Stimulated activated CD4-positive, alpha-beta T cell treated with anti-CD3 and anti-CD28 coated beads, Interleukin-2, amount 100 ng/mL, for 4 hours (primary cell): ENCODE measurements at places on chromosomes 4 and X.

DNA sequence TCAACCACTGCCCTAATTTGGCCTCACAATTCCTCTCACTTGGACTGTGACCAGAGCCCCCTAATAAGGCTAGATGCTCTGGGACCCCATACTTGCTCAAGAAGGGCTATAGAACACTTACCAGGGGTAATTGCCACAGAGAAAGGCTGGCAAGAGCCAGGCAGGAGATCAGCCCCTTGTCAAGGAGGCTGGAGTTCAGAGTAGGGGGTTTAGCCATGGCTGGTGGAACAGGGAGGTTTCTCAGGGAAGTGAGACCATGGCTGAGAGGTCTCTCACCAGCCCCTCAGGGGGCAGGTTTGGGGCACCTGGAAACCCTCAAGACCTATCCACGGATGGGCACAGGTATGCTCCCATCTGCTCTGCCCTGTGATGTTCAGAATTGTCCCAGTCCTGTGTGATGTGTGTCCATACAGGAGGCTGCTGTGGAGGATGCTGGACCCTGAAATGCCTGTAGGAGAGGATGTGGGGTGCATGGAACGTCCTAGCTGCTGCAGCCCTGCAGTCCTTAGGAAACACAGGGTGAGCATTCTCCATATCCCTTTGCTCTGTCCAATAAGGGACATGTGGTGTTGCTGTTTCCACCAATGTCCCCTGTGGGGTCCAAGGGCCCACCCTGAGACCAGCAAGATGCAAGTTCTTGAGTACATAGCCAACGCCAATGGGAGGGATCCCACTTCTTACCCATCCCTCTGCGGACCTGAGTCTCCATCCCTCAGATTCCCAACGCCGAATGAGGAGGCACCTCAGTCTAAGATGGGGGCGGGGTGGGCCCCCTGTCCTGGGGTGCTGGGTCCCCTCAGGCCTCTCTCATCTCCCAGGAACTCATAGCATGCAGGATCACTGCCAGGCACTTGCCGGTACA lies 16.4 kb upstream of the HSFX1 start:
- DNase-seq, result no peak

GRCh38 chrX:38803588-38804431 lies 2.6 kb downstream of the MID1IP1 start:
- DNase-seq, result no peak

DNA sequence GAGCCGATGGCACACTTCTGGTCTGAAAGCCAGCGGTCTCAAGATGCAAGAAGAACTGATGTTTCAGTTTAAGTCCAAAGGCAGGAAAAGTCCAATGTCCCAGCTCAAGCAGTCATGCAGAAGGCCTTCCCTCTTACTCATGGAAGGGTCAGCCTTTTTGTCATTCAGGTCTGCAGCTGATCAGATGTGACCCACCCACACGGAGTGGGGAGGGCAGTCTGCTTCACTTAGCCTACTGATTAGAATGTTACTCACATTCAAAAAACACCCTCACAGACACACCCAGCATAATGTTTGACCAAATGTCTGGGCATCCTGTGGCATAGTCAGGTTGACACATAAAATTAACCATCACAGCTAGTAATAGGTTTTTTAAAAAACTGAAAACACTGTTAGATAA lies 6.6 kb downstream of the HCCS start:
- DNase-seq, result no peak

DNA sequence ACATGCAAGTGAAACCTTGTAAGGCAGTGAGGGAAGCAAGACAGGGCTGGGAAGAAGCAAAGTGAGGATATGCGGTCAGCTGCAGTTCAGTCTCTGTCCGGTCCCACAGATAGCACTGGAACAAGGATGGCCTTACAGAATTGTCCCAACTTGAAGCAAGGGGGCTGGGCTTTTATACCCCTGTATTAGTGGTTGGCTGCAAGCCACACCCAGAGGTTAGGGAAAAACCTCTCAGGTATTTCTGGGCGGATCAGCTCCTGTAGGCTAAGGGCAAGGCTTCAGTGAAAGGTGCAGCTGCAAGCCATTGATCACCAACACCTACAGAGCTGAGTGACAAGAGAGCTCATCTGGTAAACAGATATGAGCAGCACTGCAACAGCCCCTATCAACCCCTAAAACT lies 89.0 kb downstream of the KDR start:
- DNase-seq, result no peak

GRCh38 chr4:2799224-2799911 lies 6.5 kb downstream of the SH3BP2 start:
- DNase-seq, result no peak

GRCh38 chrX:39931529-39932282 lies 166.1 kb downstream of the BCOR start:
- DNase-seq, result no peak

DNA sequence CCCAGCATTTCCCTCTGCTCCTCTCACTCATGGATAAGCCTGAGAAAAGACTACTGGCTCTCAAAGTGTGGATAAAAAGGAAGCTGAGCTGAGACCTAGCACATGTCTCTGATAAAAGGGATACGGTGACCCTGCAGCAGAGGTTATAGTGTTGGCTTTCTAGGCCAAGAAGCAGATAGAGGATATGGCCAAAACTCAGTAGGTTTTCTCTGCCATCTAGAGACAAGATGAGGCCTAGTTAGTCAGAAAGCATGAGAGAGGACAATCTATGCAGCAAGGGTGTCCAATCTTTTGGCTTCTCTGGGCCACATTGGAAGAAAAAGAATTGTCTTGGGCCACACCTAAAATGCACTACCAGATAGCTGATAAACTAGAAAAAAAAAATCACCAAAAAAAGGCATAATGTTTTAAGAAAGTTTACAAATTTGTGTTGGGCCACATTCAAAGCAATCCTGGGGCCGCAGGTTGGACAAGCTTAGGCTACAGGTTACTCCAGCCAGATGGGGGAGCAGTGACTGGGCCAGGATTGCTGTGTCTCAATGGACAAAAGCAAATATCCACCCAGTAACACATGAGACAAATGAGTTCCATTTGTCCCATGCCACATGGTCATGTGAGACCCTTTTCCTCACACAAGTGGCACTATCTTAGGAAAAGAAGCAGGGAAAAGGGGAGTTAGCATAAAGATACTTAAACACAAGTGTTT lies 411.4 kb downstream of the INPP4B start:
- no peak for DNase-seq

DNA sequence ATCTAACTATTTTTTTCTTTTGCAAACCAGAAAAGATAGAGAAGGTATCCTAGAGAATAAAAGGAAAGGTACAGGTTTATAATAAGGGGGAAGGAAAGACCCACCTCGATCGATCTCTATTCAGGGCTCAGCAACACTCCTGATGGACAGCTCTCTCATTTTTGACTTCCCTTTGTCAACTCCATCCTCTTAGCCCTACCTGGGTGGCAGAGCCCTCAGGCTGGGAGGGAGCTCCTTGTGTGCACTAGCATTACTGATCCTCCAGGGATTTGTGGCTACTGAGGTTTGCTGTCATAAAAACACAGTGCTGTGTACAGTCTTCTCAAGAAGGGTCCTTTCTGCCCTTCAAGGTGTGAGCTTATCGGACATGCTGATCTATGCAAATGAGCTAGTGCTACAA lies 111.0 kb downstream of the MID1 start:
- DNase-seq, result no peak

DNA sequence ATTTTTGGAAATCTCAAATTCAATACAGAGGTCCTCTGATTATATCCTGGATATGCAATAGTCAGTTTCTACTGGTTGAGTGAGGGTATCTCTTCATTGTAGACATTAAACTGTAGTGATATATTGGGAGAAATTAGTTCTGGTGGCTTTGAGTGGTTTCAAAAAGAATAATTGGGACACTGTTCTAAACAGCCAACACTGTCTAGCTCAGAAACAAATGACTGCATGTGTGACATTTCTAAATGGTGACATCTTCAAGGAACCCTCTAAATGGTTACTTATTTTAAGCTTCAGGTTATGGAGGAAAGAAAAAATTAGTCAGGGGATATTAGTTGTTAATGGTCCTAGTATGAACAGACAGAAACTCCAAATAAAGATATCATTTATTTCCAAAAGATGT lies 186.2 kb downstream of the LARP7 start:
- no peak for DNase-seq

GRCh38 chrX:15600745-15601144 lies at the start of gene ACE2:
TSS of gene ACE2 (minus strand) at chrX:15600960. CDS start at chrX:15600911, 49 bp downstream.
- no peak for DNase-seq

DNA sequence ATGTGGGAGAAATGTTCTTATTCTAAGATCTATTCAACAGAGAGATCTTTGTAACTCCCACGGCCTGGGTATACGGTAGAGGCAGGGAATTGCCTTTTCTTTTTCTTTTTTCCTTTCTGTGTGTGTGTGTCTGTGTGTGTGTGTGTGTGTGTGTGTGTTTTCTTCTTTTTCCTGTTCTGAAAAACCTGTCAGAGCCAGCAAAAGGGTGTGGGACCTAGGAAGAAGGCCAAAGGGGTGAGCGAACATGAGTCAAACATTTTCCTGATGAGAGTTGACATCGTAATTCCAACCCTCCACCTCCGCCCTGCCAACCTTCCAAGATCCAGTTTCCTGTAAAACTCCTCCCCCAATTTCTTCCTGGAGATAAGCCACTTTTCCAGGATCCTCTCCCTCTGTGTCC lies 2.8 kb upstream of the CHIC2 start:
- no peak for DNase-seq

DNA sequence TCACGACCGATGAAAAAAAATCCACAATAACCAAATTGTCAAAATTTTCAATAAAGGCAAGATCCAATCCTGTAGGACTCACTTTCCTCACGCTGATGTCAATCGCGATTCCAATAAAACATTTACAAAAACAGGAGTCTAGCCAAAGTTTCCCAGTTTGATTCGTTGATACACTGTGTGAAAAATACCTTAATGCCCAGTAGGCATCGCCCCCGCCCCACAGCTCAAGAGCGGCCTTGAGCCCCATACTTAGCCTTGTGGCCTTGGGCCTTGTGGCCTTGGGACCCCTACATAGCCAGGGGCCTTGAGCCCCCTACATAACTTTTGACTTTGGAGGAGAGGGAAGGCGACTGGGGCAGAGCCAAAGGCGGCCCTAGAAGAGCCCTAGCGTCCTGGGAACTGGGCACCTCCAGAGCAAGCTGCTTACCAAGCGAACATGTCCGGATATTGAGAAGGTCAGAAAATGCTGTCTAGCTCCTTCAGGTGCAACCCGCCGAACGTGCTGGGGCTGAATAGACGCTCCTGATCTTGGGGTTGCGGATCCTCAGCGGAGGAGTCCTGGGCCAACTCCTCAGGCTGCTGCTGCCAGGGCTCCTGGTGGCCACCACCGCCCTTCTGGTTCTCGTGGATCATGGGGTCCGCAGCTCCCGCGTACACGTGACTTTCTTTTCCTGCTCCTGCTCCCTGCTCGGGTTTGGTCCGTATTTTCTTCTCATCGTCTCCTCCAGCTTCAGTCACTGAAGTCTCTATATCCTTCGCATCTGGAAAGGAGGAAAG lies 62.9 kb downstream of the RHOXF2B start:
- DNase-seq, result no peak

DNA sequence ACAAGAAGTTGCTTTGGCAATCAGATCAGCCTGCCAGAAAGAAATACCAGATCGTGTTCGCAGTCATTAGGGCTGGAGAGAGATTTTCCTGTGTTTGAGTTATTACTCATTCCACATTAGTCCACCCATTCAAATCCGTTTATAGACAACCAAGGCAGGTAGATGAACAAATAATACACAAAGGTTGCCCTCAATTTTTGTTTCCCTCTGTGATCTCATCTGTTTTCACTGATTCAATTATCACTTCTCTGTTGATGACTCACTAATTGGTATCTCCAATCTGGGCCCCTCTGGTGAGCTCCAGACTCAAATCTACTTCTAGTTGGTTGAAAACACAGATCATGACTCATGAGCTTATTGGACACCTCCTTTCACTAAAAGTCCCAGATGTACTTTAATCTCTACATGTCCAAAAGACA lies 54.5 kb downstream of the CHM start:
- no peak for DNase-seq

GRCh38 chr4:169198167-169198566 lies 72.6 kb downstream of the SH3RF1 start:
- DNase-seq, result no peak

DNA sequence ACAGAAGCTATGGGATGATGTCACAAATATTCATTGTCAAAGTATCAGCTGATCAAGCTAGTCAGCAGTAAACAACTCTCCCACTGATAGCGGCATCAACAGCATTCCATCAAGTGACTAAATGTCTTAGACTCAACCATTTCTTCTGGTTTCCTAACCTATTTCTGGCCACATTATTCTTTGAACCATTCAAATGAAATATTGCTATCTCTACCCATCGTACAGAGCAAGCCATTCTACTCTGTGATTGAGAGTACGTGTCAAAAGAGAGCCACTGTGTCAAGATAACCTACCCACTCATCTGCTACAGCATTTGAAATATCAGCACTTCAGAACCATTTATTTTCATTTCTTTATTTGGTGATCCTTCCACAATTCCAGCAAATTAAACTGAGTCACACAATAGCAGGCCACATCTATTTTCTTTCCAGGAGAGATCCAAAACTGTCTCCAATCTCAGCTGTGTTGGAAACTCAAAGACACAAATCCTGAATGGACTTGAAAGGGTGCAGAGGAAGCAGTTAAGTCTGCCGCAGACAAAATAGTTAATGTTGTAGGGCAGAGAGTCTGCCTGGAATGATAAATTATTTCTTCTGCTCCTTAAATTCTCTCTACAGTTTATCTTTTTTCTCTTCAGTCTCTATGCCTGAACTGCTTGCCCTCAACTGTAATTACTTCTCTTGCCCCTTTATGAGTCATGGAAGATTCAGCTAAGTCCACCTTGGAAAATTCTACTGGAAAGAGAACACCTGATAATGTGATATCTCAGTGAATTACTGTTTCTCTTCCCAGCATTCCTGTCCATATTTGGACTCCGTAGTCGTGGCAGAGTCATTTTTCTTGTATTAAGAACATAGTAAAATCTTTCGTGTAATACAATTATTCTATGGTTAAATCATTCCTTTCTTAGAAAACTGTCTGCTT lies 364.8 kb downstream of the PDGFC start:
- DNase-seq, result no peak

DNA sequence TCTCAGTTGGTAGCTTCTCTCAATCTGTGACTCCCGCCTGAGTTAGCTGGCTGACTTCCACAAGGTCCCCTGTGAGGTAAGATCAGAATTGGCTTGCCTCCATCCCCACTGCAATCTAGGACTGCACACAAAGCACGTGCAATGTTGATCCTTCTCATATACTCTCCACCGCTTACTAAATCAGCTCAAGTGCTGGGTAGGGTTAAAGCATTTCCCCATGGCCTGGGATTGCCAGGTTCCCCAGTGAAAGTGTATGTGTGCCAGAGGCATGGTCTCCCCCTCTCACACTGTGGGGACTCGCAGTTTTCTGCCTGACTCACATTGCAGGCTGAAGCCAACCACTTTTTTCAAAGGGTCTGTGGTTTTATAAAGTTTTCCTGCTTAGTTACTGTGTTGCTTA lies 886.9 kb downstream of the FAM133A start:
- no peak for DNase-seq

GRCh38 chr4:123919576-123920098 lies 523.0 kb downstream of the SPRY1 start:
- no peak for DNase-seq

GRCh38 chrX:12999422-12999821 lies 24.5 kb downstream of the TMSB4X start:
- no peak for DNase-seq

- DNase-seq, result no peak
Measured at GRCh38 chr4:59127006-59127405, 2016.8 kb upstream of the IGFBP7 start.

- no peak for DNase-seq
Measured at GRCh38 chr4:56876264-56876663, 31.4 kb upstream of the REST start.

- no peak for DNase-seq
Measured at GRCh38 chr4:9916346-9916745, 105.0 kb downstream of the SLC2A9 start.
